ENCODE measurements at places on chromosomes 16 and 17. TPM values are rescaled to one million over a fixed set of nuclear protein-coding genes. Genes with fewer than 3 reads are reported as not detected.

GRCh38 chr16:70747703-70748631, 53.0 kb downstream of the VAC14 start:
- peak; percentile 44 for DNase-seq

- DNase-seq: no peak
Measured at GRCh38 chr17:62689441-62690167, 62.1 kb downstream of the MRC2 start.

DNA sequence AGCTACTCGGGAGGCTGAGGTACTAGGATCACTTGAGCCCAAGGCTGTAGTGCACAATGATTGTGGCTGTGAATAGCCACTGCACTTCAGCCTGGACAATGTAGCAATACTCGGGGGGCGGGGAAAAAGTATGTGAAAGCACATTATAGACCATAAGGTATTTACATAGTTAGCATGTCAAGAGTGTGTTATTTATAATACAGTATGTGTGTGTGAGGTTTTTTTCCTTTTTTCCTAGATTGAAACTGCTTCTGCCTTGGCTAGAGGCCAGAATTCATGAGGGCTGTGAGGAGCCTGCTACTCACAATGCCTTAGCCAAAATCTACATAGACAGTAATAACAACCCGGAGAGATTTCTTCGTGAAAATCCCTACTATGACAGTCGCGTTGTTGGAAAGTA, 30.5 kb downstream of the PTRH2 start:
- no peak for DNase-seq

DNA sequence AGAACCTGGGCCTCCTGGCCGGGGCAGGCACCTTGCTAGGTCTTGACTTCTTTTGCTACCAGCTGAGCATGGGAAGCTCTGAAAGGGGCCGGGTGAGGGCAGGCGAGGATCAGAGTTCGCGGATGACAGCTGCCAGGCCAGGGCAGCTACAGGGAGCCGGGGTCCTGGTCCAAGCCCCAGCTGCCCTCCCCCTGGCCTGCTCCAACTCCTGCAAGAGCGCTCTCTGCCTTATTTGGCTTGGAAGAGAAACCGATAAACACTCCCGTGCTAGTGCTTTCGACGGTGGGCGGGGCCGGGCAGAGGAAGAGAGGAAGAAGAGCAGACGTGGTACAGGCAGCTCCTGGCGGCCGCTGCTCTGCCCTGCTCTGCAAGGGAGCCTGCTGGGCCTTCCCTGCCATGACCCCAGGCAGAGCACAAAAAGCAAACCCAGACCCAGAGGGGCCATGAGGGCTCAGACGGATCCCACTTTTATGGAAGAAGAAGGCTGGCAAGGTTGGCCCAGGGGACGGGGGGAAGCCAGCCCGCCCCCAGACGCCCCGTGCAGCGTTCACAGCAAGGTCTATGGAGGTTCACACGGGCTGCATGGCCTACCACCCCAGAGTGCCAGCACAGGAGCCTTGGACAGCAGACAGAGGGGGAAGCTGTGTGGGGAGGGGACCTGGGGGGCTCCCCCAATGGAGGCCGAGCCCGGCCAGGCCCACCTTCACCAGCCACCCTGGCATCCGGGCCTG, 25.6 kb downstream of the PIEZO1 start:
- DNase-seq: no peak

DNA sequence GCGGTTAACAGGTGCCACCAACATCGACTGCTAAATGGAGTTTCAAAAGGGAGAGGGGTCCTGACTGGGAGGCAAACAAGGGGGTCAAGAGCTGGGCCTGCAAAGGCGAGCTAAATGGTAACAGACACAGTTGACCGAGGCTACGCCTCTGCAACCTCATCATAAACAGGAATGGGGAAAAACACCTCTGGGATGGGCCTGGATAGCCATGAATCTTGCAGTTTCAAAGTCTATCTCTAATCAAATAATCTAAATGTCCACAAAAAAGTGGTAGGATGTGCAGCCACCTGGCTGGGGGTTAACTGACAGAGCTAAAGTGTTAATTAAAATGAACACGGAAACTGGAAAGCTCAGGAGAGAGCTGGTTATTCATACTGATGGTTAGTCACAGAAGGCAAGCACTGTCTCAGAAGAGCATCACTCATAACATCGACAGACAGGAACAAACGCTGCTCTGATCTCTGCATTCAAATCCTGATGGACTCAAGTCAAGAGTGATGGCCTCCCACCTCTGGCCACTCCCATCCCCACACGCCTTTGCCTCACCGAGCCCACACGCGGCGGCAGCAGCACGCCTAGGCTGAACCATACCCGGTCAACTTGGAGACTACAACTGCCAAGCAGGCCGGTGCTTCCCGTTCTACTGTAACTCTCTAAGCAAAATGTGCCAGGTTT, 56.3 kb downstream of the CREBBP start:
- DNase-seq: no peak

DNA sequence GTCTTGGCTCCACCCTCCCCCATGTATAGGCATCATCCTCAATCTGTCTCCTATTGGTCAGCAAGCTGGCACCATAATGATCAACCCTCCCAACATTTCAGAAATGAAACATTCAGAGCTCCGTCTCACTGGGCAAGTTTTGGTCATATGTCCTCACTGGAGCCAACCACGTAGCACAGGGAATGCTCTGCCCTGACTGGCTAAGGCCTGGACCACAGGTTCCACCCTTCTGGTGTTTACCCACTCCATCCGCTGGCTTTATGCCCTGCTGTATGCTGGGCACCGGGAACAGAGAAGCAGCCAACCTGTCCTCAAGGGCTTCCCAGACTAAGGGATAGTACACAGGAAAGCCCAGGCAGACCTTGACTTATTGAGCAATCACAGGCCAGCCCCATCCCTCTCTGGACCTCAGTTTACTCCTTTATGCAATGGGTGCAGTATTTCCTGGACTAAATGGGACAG, 20.5 kb downstream of the MYO15A start:
- no peak for DNase-seq

DNA sequence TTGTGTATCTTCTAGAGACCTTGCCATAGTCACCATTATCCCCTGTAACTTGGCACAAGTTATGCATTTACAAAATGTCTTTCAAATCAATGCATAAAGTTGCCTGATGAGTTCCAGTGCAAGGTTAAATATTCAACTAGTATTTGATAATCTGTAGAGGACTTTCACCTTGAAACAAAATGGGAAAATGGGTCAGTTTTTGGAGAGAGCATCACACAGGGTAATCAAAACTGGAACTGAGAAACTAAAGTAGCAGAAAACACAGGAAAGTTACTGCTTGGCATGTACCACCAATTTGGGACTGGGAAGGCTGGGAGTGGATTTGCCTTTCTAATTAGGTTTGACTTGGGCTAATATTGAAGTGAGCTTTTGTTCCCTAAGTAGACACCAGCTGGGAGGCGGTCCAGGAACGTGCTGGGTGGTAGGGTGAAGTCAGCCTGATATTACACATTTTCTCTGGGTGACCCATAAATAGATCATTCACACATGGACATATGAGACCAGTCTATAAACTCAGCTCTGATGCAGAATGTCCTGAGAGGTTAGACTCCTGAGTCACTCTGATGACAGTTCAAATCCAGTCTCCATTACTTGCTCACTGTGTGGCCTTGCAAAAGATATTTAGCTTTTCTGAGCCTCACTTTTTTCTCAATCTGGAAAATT, 152.3 kb downstream of the PCTP start:
- no peak for DNase-seq

DNA sequence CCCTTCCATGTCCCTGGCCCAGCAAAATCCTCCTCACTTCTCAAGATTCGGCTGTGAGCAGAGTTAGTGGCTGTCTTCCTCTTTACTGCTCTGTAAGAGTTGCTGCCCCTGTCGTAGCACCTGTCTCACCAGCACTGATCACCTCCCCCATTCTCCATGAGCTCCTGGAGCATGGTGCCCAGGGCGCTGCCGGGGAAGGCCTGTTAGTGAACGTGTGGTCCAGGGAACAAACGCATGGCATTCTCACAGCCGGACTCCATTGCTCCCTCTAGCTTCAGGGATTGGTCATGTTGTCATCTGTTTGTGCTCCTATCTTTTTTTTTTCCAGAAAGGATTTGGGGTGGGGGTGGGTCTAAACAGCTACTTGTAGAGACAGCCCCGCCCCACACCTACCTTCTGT, 141.2 kb downstream of the CMIP start:
- no peak for DNase-seq

DNA sequence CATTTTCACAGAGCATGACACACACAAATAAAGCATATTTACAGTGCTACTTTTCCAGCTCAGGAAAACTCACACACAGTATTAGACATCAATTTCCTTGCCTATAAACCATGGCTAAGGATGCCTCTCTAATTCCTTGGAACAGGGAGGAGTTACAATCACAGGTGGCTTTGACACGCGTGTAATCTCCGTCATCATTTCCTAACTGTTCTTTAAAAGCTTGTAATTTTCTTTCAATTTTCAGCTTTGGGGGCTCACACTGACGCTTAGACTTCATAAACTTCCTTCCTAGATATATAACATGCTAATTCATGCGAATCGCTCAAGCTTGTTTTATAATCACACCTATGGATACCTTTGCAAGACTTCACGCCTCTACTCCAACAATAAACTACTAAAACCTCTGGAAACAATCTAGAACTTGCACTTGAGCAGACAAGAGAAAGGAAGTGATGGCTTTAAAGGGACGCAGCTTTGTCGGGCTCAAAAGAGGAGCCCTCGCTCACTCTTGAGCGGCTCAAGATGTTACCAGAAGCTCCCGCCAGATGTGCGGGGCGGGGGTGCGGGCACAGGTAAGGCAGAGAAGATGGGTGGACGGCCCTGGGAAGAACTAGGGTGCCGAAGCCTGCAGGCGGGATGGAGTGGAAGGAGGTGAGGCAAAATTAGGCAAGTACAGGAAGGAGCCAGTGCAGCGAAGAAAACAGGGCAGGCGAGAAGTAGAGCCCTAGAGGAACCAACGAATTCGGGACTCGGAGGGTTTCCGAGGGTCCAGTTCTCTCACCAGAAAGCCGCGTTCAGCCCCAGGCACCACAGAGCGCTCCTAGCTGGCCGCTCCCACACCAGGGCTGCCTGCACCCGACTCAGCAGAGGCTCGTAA, 631 bp downstream of the RETREG3 start:
- DNase-seq: no peak

DNA sequence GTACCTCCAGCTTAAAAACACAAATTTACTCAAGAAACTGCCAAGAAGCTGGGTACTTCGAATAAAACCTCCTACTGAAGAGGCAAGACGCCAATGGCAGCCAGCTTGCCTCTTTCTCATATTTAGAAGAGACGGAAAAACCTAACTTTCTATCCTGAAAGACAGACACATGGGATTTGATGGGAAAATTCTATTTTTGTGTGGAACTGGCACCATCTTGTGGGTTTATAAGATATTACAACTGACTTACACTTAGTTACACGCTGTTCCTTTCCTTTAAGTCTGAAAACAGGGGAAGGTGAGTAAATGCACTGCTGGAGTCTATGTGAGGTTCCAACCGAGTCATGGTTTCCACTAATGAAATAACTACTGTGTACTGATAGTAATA, 10.3 kb downstream of the ZNF18 start:
- DNase-seq: no peak

DNA sequence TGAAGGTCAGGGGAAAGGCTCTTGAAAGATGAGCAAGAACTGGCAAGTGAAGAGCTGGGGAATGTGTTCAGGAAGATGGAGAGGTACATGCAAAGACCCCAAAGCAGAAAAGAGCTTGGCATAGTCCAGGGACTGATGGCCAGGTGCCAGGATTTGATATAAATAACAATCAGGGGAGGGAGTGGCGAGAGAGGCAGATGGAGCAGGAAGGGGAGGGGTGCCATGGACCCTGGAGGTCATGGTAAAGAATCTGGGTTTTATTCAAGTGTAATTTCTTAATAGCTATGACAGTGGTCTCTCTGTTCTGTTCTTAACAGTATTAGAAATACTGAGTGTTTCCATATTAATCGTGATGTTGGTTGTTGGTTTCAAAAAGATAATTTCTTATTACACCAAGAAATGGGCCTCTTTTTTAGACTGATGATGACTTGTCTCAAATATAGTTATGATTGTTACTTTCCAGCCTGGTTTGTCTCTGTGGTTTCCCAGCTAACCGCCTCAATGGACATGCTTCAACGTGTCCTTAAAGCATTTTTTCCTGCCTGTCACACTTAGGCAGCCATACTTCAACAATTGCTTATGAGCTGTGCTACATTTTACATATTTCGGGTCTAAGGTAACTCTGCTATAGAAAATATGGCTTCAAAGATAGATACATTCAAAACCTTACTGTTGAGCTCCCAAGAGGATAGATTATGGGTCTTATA, 49.4 kb downstream of the MYH10 start:
- DNase-seq: no peak

DNA sequence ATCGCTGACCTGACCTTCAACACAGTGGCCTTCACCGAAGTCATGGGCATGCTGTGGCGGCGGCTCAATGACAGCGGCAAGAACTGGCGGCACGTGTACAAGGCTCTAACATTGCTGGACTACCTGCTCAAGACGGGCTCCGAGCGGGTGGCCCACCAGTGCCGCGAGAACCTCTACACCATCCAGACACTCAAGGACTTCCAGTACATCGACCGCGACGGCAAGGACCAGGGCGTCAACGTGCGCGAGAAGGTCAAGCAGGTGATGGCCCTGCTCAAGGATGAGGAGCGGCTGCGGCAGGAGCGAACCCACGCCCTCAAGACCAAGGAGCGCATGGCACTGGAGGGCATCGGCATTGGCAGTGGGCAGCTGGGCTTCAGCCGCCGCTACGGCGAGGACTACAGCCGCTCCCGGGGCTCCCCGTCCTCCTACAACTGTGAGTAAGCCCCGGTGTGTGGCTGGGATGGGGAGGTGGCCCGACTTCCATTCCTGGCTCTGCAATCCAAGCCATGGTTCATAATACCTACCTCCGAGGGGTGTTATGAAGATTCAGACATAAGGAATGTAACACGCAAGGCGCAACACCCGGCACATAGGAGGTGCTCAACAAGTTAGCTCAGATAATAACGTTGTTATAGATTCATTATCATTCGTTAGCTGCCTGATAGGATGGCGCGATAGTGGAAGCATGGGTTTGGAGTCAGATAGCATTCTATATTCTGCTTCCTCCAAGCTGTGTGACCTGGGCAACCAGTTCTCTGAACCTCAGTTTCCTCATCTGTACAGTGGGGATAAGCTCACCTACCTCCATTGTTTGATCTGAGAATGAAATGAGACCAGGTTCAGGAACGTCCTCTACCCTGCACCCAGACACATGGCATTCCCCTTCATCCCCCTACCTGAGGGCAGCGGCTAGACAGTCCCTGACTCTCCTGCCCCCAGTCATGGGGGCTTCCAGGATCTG, 4.4 kb downstream of the EPN3 start:
- no peak for DNase-seq

DNA sequence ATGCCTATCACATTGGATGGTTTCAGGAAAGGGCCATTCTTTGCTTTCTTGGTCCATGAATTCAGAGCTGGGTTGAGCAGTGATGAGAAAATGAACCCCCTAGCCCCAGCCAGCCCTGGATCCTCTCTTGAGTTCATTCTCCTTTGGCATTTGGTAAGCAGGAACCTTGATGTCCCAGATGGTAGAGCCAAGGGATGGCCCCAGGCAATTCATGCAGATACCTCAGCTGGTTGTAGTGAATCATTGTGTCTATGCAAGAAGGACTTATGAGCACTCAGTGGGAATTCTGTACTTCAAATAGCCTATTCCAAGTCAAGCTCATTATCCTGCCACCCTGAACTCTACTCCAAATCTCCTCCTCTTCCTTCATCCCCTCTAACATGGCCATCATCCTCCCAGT, 412.7 kb downstream of the UTP18 start:
- no peak for DNase-seq

LRRC36 gene
- not detected for total RNA-seq

TMED6 gene
- total RNA-seq: not detected

HOXB13 gene
- not detected for total RNA-seq

GABARAPL2 gene
- 129 TPM for total RNA-seq

CBLN1 gene
- 0.54 TPM for total RNA-seq

KCNJ12 gene
- total RNA-seq: 31.0 TPM
